ENCODE measurements at places on chromosomes 7 and 10. TPM values are rescaled to one million over a fixed set of nuclear protein-coding genes. Genes with fewer than 3 reads are reported as not detected.

- no peak for DNase-seq
Observed at GRCh38 chr10:108901781-108902618, 1021.3 kb downstream of the XPNPEP1 start.

DNA sequence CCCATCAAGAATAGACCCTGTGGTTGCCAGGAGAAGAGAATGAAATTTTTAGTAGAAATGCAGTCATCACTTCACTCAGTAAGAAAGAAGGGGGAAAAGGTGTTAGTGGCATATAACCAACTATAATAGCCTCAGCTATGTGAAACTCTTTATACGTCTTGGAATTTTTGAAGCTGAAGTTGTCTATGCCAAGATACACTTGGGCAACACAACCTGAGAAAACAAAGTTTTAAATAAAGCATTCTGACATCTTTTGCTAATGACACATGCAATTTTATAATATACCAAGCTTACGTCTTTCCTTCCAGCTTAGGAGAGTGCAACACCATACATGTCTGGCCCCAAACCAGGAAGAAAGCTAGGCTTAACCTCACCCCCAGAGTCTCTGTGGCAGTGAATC, 40.8 kb upstream of the ZNF438 start:
- DNase-seq = no peak

DNA sequence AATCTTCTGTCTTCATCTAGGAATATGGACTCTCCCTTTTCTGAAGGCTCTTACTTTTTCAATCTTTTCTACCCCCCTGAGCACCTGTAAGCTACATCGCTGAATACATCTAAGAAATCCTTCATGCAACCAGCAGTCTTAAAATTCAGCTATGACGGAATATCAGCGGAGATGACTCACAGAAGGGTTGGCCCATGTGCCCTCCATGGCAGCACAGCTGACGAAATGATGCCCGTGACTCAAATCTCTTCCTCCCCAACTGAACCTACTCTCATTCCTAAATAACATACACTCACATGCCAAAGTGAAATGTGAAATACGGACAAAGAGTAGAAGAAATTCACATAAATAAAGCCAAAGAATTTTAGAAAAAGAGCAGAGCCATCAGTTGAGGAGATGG, 30.3 kb upstream of the NCAPG2 start:
- DNase-seq = no peak

CDK14 gene
- total RNA-seq = 14.3 TPM

- no peak for DNase-seq
Observed at GRCh38 chr7:6057316-6058129, 26.3 kb downstream of the ANKRD61 start.

GRCh38 chr7:876972-877311, 588 bp downstream of the GET4 start:
- peak; percentile 81 for DNase-seq

GRCh38 chr10:23467548-23467947, 28.7 kb downstream of the OTUD1 start:
- DNase-seq = no peak

- DNase-seq = no peak
Observed at GRCh38 chr10:58696736-58697135, 184.1 kb downstream of the BICC1 start.

ALDH18A1 gene
- 20.8 TPM for total RNA-seq

PNLIPRP3 gene
- total RNA-seq = not detected

DNA sequence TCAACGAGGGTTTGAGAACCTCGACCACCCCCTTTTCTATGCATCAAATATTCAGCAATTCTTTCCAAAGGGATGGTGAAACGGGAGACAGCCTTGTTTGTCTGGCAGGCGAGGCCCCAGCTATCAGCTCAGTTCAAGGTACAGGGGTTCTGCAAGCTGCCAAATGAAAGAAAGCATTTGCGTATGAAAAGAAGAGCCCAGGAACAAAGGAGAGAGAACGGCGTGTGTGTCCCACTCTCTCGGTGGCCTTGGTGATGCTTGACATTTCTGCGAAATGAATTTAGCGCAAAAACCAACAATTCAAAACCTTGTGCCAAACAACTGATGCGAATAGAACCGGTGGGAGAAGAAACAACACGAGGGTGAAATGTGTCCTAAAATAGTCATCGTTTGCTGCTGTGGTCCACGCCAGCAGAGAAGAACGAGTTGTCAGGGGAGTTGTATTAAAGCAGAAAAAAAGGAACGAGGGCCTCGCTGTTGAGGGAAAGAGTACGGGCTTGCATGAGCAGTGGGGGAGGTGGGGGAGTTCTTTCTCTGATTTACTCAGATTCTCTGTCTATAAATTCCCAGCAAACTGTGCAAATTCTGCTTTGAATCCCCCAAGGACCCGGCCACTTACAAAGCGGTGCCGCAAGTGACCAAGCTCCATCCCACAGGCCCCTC, 97.7 kb downstream of the TMEM130 start:
- no peak for DNase-seq

DNA sequence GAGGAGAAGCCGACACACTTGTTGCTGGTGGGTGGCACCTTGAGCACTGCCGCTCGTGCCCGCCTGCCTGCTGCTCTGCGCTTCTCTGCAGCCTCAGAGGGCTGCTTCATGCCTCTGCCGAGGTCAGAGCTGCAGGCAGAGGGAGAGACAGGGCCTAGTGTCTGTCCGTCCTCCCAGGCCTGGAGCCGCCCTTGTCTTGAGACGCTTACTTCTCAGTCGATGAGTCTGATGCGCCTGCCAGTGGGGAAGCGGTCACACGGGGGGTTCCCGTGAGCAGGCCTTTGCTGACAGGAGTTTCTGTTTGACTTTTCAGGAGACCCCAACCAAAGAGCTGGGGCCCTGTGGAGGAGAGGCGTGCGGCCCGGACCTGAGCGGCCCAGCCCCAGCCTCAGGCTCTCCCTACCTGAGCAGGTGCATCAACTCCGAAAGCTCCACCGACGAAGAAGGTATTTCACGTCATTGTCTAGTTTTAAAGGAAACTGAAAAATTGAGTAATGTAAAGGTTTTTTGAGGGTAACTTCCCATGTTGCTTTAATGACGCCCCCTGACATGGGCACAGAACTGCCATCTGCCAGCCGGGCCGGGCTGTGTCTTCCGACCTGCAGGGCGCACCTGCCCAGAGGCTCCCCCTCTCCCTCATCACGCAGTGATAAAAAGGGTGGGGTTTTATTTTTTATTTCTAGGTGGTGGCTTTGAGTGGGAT, 7.8 kb upstream of the BHLHA15 start:
- DNase-seq = no peak

GRCh38 chr10:3419719-3420495, 247.3 kb upstream of the PITRM1 start:
- DNase-seq = peak; percentile 56

All from sigmoid colon (tissue), 7 donors.